ENCODE measurements at places on chromosomes 16 and 17.

- H3K27me3 ChIP-seq: peaks cover 5% of the 10 kb centered on the region
- H3K4me1 ChIP-seq: no peaks in the 10 kb centered on the region
- H3K27ac ChIP-seq: no peak overlapping the region
- no peak for DNase-seq
These were observed 5.8 kb downstream of the FOXN1 start for GRCh38 chr17:28511858-28512461.

- DNase-seq: no peak
- H3K27me3 ChIP-seq: peaks cover 41% of the 10 kb centered on the region
- no peaks in the 10 kb centered on the region for H3K36me3 ChIP-seq
- H3K4me1 ChIP-seq: peaks cover 29% of the 10 kb centered on the region
- no peak overlapping the region for H3K27ac ChIP-seq
These were observed 4.9 kb upstream of the CBX4 start for GRCh38 chr17:79843816-79844800.

- peaks cover 29% of the 10 kb centered on the region for H3K4me1 ChIP-seq
- no peaks in the 10 kb centered on the region for H3K27me3 ChIP-seq
- peaks cover 4% of the 10 kb centered on the region for H3K36me3 ChIP-seq
- no peak overlapping the region for H3K27ac ChIP-seq
- no peak overlapping the region for H3K4me3 ChIP-seq
- no peak for DNase-seq
These were observed 46.2 kb downstream of the TUBD1 start for GRCh38 chr17:59846394-59847165.

- no peak overlapping the region for H3K4me3 ChIP-seq
- DNase-seq: no peak
- peaks cover 8% of the 10 kb centered on the region for H3K27me3 ChIP-seq
- no peak overlapping the region for H3K27ac ChIP-seq
These were observed 4.8 kb upstream of the AARSD1 start for GRCh38 chr17:42969001-42969581.

- H3K36me3 ChIP-seq: no peaks in the 10 kb centered on the region
- peaks cover 2% of the 10 kb centered on the region for H3K27me3 ChIP-seq
- peak overlapping the region; percentile 82 for H3K27ac ChIP-seq
- DNase-seq: no peak
These were observed 58.0 kb downstream of the KANSL1 start for GRCh38 chr17:46135126-46135812.

Measured in immature natural killer cell (primary cell).